GM06990 (cell line): ENCODE measurements at places on chromosomes 11 and 22.

GRCh38 chr11:528166-528814 lies 7.1 kb downstream of the HRAS start:
- DNase-seq, result no peak

DNA sequence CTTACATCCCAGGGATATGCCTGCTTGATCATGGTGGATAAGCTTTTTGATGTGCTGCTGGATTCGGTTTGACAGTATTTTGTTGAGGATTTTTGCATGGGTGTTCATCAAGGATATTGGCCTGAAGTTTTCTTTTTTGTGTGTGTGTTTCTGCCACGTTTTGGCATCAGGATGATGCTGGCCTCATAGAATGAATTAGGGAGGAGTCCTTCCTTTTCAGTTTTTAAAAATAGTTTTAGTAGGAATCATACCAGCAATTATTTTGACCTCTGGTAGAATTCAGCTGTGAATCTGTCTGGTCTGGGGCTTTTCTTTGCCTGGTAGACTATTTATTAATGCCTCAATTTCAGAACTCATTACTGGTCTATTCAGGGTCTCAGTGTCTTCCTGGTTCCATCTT lies 362.4 kb downstream of the JRKL start:
- DNase-seq, result no peak

DNA sequence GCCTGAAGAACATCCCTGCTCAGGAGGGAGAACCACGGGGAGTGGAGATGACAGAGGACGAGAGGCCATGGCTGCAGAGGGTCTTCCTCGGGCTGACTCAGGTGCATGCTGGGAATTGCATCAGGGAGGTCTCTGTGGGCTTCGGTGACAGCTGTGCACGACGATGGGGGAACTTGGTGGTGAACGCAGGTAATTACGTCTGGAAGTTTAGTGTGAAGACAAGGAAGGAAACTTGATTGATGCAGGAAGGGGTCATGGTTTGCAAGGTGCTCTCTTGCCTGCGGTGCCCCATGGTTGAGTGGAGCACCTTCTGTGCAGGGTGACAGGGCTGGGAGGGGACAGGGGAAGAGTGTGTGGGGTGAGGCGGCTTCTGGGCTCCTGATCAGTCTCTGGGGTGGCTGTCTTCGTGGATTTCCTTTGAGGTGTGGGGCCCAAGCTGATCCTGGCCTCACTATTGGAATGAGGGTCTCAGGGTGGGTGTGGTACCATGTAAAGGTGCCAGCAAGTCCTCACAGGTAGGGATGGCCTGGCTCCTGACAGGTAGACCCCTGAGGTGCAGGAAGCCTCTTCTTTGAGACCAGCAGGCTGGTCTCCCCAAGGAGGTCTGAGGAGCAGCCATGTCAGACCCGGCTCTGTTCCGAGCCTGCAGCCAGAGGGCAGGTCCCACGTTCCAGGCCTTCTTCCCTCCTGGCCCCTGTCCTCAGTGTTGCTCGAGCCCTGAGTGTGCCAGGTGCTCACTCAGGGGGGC lies 1020.1 kb downstream of the TBC1D22A start:
- DNase-seq, result no peak

DNA sequence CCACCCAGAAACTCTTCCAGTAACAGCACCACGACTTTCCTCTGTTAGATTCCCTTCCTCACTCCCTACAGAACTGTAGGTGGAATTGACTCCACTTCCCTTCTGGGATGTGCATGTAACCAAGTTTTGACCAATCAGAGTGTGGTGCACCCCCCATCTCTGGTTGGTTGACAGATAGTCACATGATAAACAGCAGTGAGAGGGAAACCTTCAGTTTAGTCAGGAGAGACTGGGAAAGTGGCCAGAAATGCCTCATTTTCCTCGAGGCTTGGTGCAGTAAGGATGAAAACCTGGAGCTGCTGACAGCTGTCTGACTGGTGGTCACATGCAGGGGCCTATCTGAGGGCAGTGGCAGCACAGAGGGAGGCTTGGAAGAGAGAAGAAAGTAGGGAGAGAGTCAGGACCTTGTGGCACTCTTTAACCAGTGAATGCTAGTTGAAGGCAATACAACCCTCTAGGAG lies 67.3 kb upstream of the GRK3 start:
- DNase-seq, result no peak

- no peak for DNase-seq
Measured at GRCh38 chr11:72220696-72221363, 3.7 kb upstream of the INPPL1 start.

DNA sequence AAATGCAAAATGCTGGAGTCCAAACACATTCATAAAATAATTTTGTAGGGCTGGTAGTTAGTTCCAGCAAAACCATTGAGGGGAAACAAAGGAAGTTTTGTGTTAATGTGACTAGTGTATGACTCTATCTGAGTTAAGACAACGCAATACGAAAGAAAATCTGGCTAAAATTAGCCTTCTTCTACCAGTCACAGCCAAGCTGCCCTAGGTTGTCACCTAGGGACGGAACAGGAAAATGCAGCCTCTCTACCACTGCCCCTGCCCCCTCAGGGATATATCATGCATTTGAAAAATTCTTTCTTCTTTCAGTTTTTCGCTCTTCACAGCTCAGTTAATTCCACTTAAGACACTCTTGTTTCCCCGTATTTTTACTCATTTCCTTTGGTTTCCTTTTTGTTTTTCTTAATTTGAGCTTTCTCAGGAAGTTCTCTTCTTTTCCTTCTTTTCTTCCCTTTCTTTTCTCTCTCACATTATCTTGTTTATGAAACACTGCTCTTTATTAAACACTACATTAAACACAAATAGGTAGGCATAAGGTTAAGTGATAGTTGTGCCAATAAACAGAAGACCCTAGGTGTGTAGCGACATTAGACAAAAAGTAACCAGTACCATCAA lies 30.6 kb downstream of the KIRREL3 start:
- no peak for DNase-seq

GRCh38 chr11:43518408-43519160 lies 159.9 kb downstream of the TTC17 start:
- DNase-seq, result no peak
